ENCODE measurements at places on chromosomes 2 and 18. TPM values are rescaled to one million over a fixed set of nuclear protein-coding genes. Genes with fewer than 3 reads are reported as not detected.
A peak's percentile ranks its signal among the peaks of the same experiment; 100 is the strongest.

CD28 gene
- total RNA-seq = 30.5 TPM

GDF7 gene
- total RNA-seq = not detected

DNA sequence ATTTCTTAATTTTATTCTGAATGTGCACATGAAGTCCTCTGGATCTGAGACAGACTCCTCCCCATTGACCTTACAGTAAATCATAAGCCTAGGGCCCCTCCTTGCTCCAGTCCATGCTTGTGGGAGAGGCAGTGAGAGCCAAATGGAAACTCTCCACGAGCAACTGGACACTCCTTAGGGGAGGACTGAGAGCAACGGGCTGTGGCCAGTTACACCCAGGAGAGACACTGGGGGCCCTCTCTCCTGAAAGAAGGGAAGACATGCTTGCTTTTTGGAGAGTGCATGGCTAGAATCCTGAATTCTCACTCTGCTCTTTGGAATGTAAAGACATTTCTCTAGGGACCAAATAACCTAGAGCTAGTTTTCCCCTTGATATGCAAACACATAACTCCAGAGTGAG, 49.0 kb upstream of the BIN1 start:
- no peaks in the 10 kb centered on the region for H3K36me3 ChIP-seq
- peak; percentile 11 for DNase-seq

GRCh38 chr18:7877609-7878008, 310.5 kb downstream of the PTPRM start:
- H3K36me3 ChIP-seq = no peaks in the 10 kb centered on the region
- no peaks in the 10 kb centered on the region for H3K27me3 ChIP-seq
- no peak overlapping the region for H3K4me3 ChIP-seq
- H3K27ac ChIP-seq = no peak overlapping the region

DNA sequence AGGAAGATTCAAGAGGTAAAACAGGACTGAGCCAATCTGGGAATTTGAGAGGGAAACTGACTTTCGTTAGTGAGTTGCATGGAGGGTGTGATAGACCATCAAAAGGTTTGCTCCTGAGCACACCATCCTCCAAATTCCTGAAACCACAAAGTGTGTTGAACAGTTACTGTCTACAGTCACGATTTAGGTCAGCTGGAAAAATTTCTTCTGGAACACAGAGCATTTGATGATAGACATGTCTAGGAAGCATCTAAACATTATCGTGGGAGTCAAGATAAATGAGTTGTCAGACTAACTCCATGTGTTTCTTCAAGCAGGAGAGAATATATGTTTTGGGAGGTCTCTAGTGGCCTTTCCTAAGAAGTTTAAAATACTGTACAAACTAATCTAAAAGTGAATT, 449.4 kb upstream of the SLC14A2 start:
- H3K36me3 ChIP-seq = no peaks in the 10 kb centered on the region
- no peak overlapping the region for H3K27ac ChIP-seq
- H3K4me3 ChIP-seq = no peak overlapping the region

DNA sequence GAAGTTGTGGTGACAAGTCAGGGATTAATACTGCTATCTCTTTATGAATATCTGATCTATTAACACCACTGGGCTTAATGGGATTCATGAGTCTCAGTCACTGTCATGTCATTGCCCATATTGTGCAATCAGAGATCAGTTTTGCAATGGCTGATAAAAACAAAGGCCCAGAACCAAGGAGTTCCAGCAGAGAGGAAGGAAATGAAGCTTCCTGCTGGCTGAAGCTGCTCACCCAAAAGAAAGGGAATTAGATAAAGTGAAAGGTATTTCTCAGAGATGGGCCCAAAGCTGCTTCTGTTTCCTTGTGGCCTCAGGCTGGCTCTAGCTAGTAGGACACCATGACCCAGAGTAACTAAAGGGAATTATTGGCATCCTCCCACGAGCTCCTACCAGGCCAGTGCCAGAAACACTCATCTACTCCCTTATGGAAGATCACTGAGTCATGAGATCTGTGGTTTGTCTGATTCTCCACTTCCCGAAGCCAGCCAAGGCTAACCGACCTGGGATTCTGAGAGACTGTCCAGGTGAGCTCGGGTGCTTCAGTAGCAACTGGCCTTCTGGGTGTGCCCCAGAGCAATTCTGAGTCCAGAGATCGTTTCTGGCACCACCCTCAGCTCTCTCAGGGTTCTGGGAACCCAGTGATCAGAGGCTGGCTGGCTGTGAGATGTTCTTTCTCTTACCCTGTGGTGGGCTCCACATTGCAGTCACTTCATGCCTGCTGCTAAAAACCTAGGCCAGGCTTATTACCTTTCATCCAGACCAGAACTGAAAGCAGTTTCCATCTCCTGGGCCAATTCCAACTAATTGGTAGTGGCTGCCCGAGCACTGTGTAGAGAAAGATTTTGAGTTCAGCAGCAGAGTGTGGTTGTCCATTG, 129.5 kb upstream of the PELI1 start:
- DNase-seq = no peak
- H3K27me3 ChIP-seq = no peaks in the 10 kb centered on the region
- no peak overlapping the region for H3K4me3 ChIP-seq
- H3K27ac ChIP-seq = no peak overlapping the region
- H3K4me1 ChIP-seq = peaks cover 21% of the 10 kb centered on the region

DNA sequence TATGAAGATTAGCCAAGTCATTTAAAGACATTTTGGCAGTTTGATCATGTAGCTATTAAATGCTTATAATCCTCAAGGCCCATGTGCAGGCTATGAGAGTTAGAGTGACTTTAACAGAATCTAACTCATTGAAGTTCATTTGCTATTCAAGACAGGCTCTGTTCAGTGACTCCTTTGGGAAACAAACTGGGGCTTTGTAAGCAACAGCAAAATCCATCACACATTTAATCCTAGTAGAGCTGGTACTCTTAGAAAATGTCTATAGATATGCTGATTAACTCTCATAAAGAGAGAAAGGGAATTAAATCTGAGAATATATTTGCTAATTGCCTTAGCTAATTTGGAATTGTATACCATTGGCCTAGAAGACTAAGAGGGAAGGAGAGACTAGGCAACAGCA, 182.8 kb upstream of the SESTD1 start:
- no peaks in the 10 kb centered on the region for H3K4me1 ChIP-seq
- DNase-seq = no peak
- no peaks in the 10 kb centered on the region for H3K36me3 ChIP-seq

- no peaks in the 10 kb centered on the region for H3K27me3 ChIP-seq
- no peak overlapping the region for H3K4me3 ChIP-seq
- no peak overlapping the region for H3K27ac ChIP-seq
- H3K36me3 ChIP-seq = no peaks in the 10 kb centered on the region
- DNase-seq = no peak
Measured at GRCh38 chr2:129656081-129656598, 323.3 kb upstream of the RAB6C start.

DNA sequence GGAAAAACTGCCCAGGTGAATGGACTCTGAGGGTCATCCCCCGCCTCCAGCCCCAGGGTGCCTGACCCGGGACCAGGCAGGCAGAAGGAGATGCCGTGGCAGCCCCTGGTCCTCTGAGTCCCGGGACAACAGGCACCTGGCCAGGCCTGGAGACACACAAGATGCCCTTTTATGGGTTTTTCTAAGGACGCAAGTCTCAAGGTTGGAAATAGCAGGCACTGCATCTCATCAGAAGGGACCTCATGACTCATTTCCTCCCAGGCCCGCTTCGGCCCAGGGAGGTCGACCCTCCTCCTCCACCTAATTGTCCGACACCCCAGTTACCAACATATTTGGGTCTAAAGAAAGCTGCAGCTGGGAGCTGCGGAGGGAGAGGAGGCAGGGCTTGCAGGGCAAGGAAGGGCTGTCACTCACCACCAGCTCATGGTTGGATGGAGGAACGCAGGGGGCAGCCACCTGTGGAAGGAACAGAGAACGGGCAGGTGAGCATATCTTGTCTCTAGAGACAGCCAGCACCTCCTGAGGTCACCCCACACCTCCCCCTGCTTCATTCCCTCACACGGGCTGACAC, 82.9 kb downstream of the TNS1 start:
- no peaks in the 10 kb centered on the region for H3K4me1 ChIP-seq
- no peak for DNase-seq

DNA sequence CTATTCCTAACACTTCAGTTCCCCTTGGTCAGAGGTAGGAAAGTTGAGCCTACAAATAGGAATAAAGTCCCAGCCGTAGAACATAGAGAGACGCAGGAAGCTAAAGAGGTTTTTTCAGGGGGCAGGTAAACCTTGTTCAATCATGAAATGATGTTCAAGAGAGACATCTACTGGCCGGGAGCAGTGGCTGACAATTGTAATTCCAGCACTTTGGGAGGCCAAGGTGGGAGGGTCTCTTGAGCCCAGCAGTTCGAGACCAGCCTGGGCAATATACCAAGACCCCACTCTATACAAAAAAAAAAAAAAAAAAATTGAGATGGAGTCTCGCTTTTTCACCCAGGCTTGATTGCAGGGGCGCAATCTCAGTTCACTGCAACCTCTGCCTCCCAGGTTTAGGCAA, 66.7 kb upstream of the DNAJC10 start:
- H3K4me1 ChIP-seq = peaks cover 16% of the 10 kb centered on the region
- no peak overlapping the region for H3K27ac ChIP-seq
- no peak for DNase-seq
- H3K36me3 ChIP-seq = no peaks in the 10 kb centered on the region
- H3K4me3 ChIP-seq = no peak overlapping the region

GRCh38 chr18:47274961-47275360, 23.5 kb upstream of the SKOR2 start:
- H3K4me1 ChIP-seq = no peaks in the 10 kb centered on the region
- H3K4me3 ChIP-seq = no peak overlapping the region
- no peaks in the 10 kb centered on the region for H3K36me3 ChIP-seq
- H3K27ac ChIP-seq = no peak overlapping the region
- peaks cover 30% of the 10 kb centered on the region for H3K27me3 ChIP-seq
- DNase-seq = no peak

- H3K36me3 ChIP-seq = peaks cover 48% of the 10 kb centered on the region
- no peak overlapping the region for H3K4me3 ChIP-seq
- no peak for DNase-seq
- no peaks in the 10 kb centered on the region for H3K27me3 ChIP-seq
- H3K4me1 ChIP-seq = peaks cover 8% of the 10 kb centered on the region
Measured at GRCh38 chr18:36155851-36156757, 26.4 kb downstream of the ELP2 start.

Data from activated CD8-positive, alpha-beta memory T cell treated with anti-CD3 and anti-CD28 coated beads, Interleukin-2, amount 10 ng/mL, durations not matched to agents 7 days and 5 days (primary cell).